ENCODE measurements at places on chromosomes 16 and 17.

DNA sequence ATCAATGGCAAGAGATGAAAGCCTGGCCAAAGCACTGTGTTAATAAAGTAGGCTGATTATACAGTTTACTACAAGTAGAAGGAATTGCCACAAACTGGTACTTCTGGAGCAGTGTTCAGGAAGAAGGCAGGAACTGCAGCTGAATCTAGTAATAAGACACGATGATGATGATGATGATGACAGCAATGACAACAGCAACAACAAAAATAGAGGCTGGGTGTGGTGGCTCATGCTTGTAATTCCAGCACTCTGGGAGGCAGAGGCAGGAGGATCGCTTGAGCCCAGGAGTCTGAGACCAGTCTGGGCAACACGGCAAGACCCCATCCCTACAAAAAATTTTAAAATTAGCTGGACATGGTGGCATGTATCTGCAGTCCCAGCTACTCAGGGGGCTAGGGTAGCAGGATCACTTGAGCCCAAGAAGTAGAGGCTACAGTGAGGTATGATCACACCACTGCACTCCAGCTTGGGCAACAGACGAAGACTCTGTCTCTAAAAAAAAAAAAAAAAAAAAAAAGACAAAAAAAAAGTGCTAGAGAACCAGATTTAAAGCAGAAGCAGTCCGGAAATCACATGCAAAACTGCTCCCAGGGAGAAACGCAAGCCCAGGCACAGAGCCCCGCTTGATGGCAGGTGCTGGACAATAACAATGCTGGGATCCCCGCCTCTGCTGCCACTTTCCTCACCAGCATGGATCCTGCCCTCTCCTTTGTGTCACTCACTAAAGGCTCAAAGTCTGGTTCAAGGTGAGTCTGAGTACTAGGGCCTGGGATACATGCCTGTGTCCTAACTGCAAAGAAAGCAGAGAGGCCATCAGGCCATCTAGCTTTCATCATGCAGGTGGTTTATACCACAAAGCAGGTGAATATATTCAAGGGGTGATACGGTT, 44.8 kb downstream of the CPPED1 start:
- DNase-seq = no peak

DNA sequence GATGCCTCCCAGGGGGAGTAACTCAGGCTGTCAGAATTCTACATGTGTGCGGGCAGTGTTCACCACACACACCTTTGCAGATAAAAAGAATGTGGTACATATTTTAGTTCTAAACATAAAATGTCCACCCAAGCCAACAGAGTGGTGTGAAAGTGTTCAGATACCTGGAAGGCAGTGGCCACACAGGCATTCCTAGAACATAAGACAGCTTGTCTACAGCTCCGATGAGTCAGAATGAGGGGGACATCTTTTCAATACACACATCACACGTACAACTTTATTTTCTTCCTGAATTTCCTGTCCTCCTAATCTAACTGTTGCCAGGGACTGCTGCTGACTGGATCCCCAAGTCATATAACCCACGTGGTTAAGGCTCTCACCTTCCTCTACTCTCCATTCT, 142.3 kb downstream of the ZFHX3 start:
- no peak for DNase-seq

DNA sequence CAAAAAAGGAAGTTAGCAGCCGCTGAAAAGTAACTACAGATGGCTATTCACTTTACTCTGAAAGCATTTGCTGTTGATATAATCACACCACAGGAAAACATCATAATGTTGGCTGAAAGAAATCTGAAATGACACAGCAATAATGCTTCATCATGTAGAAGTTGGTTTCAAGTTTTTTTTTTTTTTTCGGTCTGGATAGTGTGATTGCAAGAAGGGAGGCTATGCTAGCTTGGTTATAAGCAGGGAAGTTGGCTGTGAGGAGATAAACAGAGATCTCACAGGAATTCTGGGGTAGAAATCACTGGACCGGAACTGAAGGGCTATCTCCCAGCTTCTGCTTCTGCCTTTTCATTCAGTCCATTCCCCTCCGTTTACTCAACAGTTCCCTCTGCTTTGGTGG, 57.9 kb downstream of the MYO1D start:
- no peak for DNase-seq

DNA sequence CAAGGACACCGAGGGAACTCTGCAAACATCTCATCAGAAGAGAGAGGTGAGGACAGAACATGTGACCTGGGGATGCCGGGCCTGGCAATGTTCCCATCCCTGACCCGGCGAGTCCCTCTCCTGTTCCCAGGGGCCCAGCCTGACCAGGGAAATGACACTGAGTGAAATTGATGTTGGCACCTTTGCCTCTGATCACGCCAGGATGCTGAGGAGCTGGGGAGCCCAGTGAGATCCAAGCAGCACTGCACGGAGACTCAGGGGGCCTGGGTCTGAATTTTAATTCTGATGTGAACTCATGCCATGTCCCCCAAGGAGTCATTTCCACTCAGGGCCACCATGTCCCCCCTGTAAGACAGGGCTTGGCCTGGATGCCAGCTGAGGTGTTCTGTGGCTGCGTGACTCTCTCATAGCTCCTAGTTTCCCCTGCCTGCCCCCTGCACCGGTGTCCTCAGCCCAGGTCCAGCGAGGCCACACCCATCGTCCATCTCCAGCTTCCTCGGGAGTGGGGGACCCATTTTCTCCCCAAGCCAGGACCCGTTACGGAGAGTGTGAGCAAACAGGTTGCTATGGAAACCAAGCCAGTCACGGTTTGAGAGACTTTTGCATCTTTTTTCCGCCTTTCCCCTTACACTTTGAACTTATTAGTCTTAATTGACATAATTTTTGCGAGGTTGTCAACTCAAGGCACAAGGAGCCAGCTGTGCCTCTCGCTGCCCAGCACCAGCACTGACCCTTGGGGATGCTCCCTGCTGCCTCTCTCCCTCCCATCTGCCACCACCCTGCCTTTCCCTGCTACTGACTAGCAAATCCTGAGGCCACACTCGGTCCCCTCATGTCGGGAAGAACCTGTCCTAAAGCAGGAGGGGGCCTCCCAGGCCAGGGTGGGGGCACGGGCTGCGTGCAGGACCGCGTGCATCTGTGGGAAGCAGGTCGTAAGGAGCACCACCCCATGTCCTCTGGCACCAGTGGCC, 150.0 kb downstream of the SDK2 start:
- DNase-seq = no peak

GRCh38 chr16:25177831-25178688, 38.7 kb upstream of the AQP8 start:
- no peak for DNase-seq

DNA sequence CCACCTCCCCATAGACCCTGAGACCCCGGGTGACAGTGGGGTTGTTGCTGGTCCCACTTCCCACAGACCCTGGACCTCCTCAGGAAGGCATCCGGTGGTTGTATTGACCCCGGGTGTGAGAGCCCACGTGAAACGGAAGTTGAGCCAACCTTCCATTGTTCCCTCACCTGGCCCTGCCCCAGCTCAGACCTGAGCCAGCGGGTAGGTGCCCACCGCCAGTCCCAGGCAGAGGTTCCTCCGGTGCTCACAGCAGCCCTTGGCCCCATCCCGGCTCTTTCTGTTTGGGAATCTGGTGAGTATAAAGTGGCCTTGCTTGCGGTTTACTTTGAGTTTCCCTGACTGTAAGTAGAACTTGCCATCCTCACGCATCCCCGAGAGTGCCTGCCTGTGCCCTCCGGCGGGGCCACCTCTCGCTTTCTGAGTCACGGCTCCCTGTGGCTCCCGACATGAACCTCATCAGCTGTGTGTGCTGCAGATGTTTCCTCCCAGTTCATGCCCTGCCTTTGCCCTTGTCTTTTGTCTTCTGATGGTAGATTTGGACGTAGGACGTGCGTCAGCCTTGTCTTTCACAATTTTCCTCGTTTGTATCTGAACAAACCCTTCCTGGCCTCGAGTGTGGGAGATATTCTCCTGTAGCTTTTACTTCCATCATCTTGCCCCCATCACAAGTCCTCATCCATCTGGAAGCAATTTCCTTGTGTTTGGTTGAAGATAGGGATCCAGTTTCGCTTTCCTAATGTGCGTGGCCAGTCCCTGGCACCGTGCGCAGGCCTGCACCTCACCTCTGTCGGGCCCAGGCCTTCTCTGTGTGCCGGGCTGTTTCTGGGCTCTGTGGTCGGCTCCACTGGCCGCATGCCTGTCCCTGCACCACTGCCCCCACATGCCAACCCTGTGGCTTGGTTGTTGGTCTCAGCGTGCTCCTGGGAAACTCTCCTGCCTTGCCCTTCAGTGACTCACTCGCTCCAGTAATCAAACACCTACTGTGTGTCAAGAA, 76.0 kb downstream of the METRNL start:
- peak; percentile 23 for DNase-seq

- DNase-seq = no peak
Observed at GRCh38 chr17:13973960-13974651, 95.2 kb upstream of the COX10 start.

DNA sequence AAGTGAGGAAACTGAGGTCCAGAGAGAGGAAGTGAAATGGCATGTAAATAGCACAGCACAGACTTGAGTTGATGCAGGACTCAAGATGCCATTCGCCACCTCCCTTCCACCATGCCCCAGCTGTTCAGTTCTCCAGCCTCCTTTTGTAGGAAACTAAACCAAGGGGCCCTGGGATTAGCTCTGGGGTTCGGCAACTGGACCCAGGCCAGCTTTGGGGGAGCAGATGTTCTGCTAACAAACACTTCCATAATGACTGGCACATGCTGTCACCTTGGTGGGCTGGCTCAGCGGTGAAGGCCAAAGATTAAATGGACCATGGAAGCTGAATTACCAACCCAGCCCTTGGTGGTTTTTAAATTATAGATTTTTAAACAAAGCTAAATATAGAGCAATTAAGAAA, 77.0 kb downstream of the IRX6 start:
- no peak for DNase-seq

DNA sequence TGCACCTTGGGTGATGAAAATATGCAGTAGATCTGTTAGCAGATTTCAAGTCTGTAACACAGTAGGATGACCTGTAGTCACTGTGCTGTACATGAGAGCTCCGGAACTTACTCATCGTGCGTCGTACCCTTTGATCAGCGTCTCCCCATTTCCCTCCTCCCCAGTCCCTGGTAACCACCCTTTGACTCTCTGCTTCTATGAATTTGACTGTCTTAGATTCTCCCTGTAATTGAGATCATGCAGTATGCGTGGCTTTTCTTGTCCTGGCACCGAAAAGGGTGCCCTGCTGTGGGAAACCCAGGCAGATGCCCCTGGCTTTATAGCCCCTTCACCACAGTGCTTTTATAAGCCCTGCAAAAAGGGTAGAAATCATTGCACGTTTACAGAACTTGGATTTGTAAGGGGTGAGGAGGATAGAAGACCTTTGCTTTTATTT, 20.5 kb downstream of the CLEC16A start:
- DNase-seq = no peak

Data from breast epithelium (tissue), 4 donors.